GM12891 (cell line): ENCODE measurements at places on chromosomes 12 and 14.

DNA sequence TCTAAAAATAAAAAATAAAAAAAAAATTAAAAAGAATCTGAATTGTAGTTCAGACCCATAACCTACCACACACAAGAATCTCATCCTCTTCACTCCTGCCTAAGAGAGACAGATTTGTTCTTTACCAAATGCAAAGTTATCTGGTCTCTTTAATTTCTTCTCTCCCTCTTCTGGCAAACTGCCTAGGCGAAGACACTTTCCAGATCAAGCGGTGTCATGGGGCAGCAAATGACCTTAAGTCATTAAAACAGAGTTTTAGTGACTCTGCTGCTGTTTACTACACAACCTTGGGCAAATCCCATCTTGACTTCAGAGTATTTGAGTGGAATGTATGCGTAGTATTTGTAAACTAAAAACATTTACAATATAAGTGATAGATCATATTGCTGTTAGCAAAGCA lies 60.9 kb upstream of the NID2 start:
- no peak for DNase-seq

GRCh38 chr14:100295376-100296105 lies 10.7 kb downstream of the SLC25A29 start:
- DNase-seq = no peak

DNA sequence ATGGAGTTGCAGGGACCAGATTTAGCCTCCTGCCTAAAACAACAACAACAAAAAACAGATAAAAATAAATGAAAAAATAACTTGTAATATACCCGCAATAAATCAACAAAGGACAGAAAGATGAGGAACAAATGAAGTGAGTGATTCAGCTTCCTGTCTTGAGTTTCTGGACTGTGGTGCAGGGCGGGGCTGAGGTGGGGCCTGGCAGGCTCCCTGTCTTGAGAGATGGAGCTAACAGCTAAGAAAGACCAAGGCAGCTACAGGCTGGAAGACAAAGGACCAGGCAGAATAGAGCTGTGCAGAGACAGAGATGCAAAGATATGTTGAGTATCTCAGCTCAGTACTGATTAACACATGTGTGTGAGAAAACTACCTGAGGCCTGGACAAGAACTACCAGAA lies 879.2 kb downstream of the AACS start:
- DNase-seq = no peak

- DNase-seq = no peak
Observed at GRCh38 chr14:32814721-32815120, 124.0 kb upstream of the NPAS3 start.

- no peak for DNase-seq
Observed at GRCh38 chr14:54182419-54183045, 214.3 kb upstream of the CDKN3 start.

- no peak for DNase-seq
Observed at GRCh38 chr12:104121001-104121400, 17.0 kb downstream of the NFYB start.

DNA sequence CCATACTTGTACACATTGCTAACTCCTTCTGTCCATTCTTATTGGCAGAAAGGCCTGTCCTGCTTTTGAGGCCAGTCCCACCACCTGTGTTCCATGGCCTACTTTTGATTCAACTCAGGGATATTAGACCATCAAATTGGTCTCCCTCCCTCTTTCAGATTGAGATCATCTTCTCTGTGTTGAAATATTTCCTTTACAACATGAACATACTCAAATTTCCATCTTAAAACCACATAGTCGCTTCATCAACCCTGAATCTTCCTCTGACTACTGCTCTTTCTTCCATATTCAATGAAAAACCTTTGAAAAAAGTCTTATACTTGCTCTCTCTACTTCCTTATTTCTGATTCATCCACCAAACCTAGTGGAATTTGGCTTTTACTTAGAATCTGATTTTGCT lies 34.9 kb downstream of the TRMT5 start:
- DNase-seq = no peak

DNA sequence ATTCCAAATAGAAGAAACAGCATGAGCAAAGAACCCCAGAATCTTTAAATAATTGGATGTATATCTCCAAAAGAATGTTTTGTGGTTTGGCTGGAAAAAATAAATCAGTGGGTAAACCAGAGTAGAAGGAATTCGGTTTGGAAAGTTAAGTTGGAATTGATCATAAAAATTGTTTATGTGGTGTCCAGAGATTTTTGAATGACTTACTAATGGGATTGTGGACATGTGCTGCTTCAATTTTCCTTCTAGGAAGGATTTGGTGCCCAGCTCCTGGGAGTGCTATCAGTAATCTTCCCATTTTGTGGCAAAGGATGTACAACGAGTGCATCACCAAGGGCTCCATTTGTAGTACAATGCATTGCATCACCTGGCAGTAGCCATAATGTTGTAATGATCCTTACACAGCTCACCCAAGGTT lies 224.8 kb downstream of the SLC16A7 start:
- no peak for DNase-seq
